ENCODE measurements at places on chromosomes 13 and 19.
A peak's percentile ranks its signal among the peaks of the same experiment; 100 is the strongest.

- peak; percentile 82 for DNase-seq
Measured at GRCh38 chr13:113393563-113394338, 29.8 kb upstream of the GRTP1 start.

DNA sequence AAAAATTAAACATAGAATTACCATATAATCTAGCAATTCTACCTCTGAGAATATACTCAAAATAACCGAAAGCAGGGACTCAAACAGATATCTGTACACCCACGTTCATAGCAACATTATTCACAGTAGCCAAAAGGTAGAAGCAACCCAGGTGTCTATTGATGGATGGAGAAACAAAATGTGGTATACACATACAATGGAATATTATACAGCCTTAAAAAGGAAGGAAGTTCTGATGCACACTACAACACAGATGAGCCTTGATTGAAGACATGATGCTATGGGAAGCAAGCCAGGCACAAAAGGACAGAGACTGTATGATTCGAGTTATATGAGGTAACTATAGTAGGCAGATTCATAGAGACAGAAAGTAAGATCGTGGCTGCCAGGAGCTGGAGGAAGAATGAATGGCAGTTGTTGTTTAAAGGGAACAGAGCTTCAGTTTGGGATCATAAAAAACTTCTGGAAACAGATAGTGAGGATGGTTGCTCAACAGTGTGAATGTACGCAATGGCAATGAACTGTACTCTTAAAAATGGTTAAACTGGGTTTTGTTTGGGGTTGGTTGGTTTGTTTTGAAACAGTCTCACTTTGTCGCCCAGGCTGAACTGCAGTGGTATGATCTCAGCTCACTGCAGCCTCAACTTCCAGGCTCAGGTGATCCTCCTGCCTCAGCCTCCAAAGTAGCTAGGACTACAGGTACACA lies 47.5 kb downstream of the ZIC5 start:
- DNase-seq, result no peak

- no peak for DNase-seq
Measured at GRCh38 chr19:16462757-16463250, 9.0 kb downstream of the EPS15L1 start.

GRCh38 chr19:3062165-3063105 lies at the start of gene TLE5:
Gene TLE5 (minus strand): TSS chr19:3062495. CDS start chr19:3062200, 295 bp downstream.
- peak; percentile 70 for DNase-seq

- DNase-seq, result no peak
Measured at GRCh38 chr19:39411081-39411831, 1.2 kb upstream of the PLEKHG2 start.

DNA sequence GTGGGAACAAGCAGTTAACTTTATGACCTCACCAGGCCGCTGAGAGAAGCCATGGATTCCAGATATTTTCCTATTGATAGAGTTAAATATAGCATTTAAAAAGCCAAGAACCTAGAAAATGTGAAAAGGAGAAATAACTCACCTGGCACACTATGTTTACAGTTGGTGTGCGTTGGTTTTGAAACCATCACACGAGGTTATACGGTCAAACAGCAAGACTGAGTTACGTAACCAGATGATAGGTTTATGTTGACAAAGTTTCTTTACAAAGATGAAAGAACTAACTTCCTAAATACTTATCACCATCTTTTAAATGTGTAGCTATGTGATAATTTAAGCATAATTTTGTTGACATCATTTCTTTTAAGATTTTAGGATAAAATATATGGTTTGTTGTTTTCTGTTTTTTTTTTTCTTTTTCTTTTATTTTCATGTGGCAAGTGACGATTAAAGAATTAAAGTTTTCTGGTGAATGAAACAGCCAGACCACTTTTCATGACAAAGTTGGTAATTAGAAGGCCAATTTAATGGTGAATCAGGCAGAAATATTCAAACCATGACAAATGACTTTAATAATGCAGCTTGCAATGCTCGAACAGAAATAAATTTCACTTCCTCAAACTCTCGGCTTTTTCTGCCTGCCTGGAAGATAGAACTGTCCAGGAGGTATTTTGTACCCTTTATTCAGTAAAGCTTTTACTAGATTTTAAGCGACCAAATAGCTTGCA lies 339.1 kb upstream of the OBI1 start:
- DNase-seq, result no peak

DNA sequence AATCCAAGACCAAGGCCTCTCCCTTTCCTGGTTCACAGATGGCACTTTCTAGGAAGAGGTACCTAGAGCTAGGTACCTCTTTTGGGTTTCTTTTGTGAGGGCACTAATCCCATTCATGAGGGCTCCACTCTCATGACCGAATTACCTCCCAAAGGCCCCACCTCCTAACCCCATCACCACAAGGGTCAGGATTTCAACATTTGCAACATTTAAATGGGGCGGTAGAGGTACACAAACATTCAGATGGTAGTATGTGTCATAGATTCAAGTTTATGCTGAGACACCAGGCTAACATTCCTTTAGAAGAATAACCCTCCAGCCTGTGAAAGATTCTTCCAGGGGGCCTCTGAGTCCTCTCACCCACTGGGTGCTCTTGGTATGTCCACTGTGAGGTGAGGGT lies 116.3 kb downstream of the FOXO1 start:
- DNase-seq, result no peak

- DNase-seq, result no peak
Measured at GRCh38 chr13:20312292-20312691, 80.2 kb upstream of the GJB6 start.

DNA sequence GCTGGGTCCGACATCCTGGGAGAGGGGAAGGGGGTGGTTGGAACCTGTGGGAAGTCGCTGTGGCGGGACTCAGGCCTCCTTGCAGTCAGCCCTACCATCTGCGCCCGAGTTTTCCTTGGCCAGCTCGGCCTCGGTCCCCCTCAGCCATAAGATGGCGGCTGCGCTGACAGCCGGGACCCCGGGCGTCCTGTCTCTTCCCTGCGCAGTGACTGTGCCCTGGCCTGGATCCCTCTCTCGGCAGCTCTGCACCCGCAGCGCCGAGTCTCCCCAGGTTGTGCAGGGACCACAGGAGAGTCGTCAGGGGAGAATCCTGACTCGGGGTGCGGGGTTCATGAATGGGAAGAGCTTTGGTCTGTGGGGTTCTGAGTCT lies 345 bp downstream of the ZNF257 start:
- DNase-seq, result no peak

- no peak for DNase-seq
Measured at GRCh38 chr19:6209233-6209632, 70.5 kb downstream of the MLLT1 start.
